ENCODE measurements at places on chromosomes 4 and X.

GRCh38 chr4:7944599-7945220 is 5.0 kb upstream of the AFAP1 start:
- DNase-seq, result no peak

DNA sequence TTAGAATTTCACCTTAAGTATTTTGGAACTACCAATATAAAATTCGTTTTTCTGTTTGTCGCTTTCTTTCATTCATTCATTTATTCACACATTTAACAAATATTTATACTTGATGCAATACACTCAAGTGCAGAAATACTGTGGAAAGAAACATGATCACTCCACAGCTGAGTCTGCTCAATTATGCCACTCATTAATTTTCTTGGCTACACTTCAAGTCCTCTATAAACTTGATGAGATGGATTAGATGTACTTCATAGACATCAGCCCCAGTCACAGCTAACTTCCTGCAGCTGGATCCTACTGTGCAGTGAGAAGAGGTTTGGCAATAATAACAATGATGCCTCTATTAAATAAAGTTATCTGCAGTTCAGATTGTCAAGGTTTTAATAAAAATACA is 208.1 kb downstream of the PDGFC start:
- no peak for DNase-seq

DNA sequence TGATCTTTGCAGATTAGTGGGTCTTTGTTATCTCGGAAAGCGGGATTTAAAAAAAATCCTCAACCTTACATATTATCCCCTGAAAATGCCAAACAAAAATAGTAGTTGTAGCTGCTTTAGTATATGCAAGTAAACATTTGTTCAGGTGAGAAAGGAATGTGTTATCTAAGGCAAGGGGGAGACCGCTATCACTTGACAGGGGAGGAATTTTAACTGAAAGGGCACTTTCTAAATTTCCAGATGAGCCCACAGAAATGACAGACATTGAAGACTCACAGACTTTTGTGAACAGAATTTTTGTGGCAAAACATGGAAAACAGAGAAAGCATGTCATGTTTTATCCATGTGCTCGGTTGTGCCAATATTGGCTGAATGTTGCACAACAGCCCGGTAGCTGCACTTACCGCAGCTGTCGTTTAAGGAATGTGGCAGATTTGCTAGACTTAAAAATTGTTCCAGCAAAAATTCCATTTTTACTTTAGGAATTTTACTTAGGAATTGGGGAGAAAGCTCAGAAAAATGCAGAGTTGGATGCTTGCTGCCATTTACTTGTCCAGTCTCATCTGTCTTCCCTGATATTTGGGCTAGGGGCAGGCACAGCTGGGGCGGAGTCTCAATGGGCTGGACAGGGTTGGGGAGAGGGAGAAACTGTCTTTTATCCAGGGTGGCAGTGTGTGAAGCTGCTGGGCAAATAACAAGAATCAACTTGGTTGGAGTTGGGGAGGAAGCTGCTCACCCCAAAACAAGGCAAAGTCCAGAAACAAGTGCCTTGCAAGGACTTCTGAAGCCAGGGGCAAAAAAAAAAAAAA is 94.6 kb upstream of the RPS6KA3 start:
- no peak for DNase-seq

DNA sequence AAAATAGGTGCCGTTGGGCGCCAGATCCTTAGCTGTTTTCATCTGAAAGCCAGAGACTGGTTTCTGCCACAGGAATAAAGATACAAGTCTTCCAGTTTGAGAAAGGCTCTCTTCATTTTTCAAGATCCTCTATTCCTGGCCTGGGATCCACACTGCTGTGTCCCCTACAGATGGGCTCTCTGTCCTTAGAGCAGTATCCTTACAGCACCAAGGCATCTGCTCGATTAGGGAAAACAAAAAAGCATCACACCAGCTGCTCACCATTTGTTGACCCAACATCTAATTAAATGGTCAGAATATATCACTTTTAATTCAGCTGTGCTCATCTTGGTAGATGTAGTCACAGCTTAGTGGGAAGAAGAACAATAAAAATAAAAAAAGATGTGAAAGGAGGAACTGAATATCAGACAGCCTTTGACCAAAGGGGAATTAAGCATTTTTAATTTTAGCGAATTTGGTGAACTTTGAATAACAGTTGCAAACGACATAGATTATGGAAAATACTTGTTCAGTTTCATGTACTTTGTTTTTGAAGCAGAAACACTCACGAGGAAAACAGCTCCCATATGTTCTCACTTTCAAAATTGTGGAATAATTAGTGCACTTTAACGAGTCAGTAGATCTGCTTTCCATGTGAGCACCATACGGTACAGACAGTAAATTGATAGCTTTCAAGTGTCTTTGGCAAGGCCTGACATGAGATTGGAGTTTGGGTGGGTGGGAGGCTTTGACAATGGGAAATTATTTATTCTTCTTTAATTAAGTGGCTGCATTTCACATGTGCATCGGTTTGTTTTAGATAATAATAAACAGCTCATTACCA is 148.4 kb upstream of the CLNK start:
- DNase-seq, result no peak

- DNase-seq, result no peak
Observed at GRCh38 chr4:16056681-16057385, 27.0 kb downstream of the PROM1 start.

- no peak for DNase-seq
Observed at GRCh38 chr4:150131581-150132228, 53.5 kb downstream of the DCLK2 start.

DNA sequence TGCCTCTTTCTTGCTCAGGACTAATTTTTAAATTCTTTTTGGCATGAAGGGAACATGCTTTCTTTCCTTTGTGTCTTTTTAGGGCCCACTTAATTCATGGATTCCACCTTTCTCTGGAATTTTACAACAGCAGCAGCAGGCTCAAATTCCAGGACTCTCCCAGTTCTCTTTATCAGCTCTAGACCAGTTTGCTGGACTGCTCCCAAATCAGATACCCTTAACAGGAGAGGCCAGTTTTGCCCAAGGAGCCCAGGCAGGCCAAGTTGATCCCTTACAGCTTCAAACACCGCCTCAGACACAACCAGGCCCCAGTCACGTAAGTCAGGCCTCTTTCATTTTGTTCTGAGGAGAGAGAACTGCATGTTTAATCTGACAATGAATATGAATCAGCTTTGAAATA is 2.3 kb downstream of the ODAM start:
- DNase-seq, result no peak

DNA sequence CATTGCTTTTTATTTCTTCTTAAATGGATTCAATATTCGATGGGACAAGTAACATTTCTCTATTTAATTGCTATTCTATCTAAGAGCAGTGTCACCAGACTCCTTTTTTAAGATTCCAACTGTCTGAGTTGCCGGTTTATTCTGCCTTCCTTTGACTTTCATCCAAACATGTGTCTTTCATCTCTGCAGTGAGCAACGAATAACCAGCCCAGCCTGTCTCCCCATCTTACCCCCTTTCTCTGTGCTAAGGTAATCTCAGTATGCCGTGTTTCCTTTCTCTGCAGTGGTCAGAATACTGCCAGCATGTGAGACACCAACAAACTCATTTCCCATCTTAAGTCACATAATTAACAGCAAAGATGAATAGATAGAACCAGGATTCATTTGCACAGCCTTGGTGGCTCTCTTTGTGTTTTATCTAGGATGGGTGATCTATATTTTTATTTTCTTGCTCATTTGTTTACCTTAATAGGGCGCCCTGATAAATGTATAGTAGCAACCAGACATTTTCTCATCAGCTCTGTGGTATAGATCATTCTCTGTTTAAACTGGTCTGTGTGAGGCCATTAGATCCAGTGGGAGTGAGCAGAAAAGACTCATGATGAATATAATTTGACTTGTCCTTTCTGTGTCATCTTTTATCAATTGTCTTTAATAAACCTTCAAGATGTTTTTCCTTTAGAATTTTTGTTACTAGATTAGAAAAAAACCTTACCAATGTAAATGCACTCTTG is 394.8 kb upstream of the IGFBP7 start:
- DNase-seq, result no peak

GRCh38 chr4:8691151-8691775 is 98.7 kb downstream of the CPZ start:
- no peak for DNase-seq

DNA sequence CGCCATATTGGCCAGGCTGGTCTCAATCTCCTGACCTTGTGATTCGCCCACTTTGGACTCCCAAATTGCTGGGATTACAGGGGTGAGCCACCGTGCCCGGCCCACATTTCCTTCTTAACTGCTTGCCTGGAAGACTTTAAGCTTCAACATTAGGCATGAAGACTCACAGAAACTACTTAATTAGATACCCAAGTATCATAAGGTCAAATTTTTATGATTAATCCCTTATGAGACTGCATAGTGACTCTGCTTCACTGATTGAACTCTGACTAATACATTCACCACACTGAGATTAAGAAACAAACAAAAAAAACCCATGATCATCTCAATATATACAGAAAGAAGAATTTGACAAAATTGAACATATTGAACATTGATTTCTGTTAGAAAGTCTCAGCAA is 87.4 kb upstream of the KCTD8 start:
- no peak for DNase-seq

DNA sequence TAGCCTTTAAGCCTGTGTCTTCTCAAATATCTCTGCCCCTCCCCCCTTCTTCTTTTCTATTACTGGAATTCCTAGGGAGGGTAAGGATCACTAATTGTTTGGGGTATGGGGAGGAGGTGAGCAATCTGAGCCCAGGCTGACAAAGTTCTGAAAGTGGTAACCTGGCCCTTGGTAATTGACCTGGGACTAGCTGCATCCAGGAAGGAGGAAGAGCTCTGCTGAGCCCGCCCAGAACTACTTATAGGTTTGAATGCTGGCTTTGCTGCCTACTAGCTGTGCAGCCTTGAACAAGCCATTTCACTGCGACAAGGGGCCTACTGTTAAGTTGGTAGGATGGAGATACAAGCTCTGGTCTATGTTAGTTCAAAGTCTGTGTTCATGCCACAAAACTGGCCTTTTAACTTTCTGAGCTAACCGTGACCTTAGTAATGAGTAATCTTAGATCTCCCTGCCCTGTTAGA is 37.8 kb downstream of the DGKK start:
- no peak for DNase-seq

- DNase-seq, result no peak
Observed at GRCh38 chrX:330726-331150, 12.1 kb upstream of the GTPBP6 start.

GRCh38 chr4:8078109-8078494 is 80.5 kb downstream of the ABLIM2 start:
- no peak for DNase-seq

- no peak for DNase-seq
Observed at GRCh38 chrX:57156397-57157049, 19.3 kb upstream of the SPIN2A start.

DNA sequence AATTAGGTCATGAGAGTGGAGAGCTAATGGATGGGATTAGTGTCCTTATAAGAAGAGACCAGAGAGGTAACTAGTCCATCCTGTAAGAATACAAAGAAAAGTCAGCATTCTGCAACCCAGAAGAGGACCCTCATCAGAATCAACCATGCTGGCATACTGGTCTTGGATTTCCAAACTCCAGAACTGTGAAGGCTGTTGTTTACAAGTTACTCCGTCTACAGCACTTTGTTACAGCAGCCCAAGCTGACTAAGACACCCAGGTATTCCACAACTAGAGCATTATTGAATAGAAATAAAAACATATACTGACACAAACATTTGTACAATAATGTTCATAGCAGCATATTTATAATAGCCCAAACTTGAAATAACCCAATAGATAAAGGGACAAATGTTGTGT is 9.2 kb downstream of the TMEM156 start:
- DNase-seq, result no peak

GRCh38 chrX:47283015-47283771 is 50.4 kb downstream of the USP11 start:
- DNase-seq, result peak; percentile 1

- DNase-seq, result no peak
Observed at GRCh38 chr4:74474345-74475090, 29.6 kb downstream of the AREG start.

- no peak for DNase-seq
Observed at GRCh38 chr4:109690690-109691410, 12.4 kb downstream of the CASP6 start.

DNA sequence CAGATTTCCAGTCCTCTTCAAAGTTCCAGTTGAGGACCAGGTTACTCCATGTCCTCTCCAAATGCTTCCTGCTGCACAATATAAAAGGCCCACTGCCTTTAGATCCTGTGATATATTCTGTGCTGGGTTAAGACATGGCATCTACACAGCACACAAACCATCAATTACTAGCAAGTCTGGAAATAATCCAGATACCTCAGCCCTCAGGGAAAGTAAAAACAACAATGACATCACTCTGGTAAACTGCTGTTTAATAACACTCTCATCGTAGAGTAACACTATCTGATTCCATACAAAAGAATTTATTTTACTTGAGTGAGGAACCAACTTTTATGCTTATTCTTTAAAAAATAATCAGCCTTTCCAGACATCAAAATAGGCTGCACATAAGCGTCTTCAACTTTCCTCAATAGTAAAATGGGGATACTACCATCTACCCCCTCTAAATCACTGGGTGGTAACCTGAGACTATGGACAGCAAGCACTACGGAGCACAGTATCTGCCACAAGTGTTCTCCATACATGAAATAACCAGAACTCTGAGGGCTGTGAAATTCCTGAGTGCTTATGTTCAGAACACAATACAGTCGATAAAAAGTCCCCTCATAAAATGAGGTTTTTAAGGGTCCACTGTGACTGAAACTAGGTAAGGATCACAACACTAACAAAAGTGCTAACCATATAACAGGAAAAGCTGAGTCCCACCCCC is 53.4 kb downstream of the ABCG2 start:
- DNase-seq, result no peak

DNA sequence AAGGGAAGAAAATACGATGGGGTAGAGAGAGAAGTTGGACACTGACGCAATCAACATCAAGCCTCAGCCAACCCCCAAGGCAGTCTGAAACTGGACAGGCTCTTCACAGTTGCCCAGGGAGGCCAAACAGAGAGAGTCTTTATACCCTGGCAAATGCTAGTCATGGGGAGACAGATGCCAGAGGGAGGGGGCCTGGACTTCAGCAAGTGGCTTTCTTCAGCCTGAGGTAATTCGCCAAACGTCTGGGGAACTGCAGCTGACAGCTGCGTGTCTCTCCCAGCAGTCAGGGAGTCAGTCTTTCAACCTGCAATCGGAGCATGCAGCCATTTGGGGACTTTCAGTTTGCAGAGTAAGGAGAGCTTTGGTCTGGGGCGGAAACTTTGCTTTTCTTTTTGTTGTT is 521.6 kb downstream of the TRIML1 start:
- DNase-seq, result no peak

- no peak for DNase-seq
Observed at GRCh38 chrX:123603491-123603890, 129.4 kb downstream of the THOC2 start.

DNA sequence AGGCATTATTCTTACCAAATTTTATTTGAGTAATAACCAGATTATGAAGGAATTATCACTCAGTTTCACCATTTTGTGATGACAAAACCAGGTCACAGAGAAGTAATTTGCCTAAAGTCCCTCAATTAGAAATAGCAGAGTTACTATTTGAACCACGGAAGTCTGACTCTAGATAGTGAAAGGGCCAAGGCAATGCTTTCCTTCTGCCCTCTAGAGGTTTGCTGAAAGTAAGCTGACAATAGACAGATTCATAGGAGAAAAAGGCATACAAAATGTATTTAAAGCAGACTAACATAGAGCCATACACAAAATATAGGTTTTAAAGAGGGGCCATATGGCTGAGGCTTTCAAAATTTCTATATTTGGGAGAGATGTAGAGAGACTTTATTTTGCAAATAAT is 43.1 kb downstream of the CXXC4 start:
- no peak for DNase-seq

- DNase-seq, result no peak
Observed at GRCh38 chr4:56704089-56704871, 23.2 kb upstream of the HOPX start.

All from GOT3 (cell line).